ENCODE measurements at places on chromosomes 7 and 10.
A peak's percentile ranks its signal among the peaks of the same experiment; 100 is the strongest.

DNA sequence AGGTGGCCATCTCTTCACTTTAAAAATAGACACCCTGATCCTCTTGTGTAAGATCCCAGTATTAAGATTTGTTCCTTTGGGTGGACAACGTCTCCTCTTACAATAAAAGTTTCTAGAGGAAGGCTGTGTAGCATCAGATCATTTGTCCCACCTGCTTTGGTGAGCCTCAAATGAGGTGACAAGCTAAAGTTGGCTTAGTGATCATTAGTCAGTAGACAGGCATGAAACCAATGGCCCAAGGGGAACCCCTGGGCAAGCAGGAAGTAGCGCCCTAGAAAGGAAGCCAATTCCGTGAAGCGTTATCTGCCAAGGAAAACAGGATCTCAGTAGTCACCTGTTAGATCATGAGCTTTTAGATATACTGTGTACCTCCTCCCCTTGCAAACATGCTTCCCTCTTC is 66.8 kb downstream of the PCGF5 start:
- no peak for DNase-seq

- no peak for DNase-seq
These were observed 131.7 kb downstream of the DGKI start for GRCh38 chr7:137715121-137715520.

- DNase-seq, result no peak
These were observed 5.7 kb downstream of the UBE2H start for GRCh38 chr7:129947049-129947448.

DNA sequence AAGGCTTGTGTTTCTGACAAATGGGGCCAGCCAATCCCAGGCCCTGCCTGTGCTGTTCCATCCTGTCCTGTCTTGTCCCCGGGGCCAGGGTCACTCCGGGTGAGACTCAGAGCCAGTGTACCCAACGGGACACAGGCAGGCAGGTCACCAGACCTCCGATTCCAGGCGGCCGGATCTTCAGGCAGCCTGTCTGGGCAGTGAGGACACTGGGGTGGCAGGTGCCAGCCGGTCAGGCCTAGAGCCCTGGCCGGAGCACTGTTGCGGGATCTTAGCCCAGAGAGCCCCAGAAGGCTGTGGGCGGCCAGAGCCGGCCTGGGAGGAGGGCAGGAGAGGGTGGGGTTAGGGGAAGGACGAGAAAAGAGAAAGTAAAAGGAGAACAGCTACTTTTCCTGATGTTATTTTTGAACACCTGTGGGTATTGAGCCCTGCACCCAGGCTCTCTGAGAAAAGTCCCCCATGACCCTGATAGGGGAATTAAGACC is 134.3 kb upstream of the TNRC18 start:
- no peak for DNase-seq

- DNase-seq, result no peak
These were observed 59.3 kb upstream of the TMEM72 start for GRCh38 chr10:44851881-44852280.

GRCh38 chr10:75431180-75432111 is at the start of gene LRMDA:
Gene LRMDA (plus strand): TSS chr10:75431624.
- peak; percentile 65 for DNase-seq

- DNase-seq, result no peak
These were observed 36.8 kb downstream of the TAS2R41 start for GRCh38 chr7:143514487-143514886.

- no peak for DNase-seq
These were observed 563.2 kb downstream of the GALNT17 start for GRCh38 chr7:71695186-71695585.

GRCh38 chr10:31186225-31187000 is 132.6 kb upstream of the ZEB1 start:
- DNase-seq, result peak; percentile 36

- no peak for DNase-seq
These were observed 394.4 kb upstream of the AUTS2 start for GRCh38 chr7:69203871-69204270.

DNA sequence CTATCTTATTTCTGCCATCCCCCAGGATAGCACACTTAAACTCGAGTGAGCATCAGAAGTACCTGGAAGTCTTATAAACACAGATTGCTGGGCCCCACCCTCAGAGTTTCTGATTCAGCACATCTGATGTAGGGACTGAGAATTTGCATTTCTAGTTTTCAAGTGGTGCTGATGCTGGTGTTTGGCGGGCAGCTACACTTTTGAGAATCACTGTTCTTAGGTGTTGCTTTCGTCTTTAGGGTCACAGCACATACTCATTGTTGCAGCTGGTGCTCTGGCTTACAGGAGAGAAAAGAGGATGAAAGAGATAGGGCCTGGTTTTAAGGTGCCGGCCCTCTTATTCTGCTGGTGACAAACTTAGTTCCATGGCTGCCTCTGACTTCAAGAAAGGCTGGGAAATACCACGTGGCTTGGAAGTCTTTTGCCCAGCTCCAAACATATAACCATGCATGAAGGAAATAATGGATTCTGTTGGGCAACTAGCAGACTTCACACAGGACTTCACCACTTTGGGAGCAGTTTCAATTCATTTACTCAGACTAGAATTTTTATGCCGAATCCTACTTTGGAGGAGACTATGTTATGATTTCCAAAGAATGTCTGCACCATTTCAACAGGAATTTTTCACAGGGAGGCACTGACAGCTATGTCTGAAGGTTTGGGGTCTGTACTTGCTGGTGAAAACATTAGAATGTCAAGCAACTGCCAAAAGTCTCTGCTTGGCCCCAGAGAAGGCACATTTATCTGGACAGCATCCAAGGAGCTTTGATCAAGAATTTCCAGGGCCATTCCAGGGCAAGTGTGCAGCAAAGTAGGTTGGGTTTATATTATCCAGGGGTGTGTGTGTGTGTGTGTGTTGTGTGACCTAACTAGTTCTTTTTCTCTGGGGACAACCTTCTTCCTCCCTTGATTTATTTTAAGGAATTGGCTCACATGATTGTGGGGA is 6.9 kb upstream of the MINDY4 start:
- DNase-seq, result no peak

- DNase-seq, result no peak
These were observed 123.1 kb downstream of the CNOT4 start for GRCh38 chr7:135386776-135387175.

DNA sequence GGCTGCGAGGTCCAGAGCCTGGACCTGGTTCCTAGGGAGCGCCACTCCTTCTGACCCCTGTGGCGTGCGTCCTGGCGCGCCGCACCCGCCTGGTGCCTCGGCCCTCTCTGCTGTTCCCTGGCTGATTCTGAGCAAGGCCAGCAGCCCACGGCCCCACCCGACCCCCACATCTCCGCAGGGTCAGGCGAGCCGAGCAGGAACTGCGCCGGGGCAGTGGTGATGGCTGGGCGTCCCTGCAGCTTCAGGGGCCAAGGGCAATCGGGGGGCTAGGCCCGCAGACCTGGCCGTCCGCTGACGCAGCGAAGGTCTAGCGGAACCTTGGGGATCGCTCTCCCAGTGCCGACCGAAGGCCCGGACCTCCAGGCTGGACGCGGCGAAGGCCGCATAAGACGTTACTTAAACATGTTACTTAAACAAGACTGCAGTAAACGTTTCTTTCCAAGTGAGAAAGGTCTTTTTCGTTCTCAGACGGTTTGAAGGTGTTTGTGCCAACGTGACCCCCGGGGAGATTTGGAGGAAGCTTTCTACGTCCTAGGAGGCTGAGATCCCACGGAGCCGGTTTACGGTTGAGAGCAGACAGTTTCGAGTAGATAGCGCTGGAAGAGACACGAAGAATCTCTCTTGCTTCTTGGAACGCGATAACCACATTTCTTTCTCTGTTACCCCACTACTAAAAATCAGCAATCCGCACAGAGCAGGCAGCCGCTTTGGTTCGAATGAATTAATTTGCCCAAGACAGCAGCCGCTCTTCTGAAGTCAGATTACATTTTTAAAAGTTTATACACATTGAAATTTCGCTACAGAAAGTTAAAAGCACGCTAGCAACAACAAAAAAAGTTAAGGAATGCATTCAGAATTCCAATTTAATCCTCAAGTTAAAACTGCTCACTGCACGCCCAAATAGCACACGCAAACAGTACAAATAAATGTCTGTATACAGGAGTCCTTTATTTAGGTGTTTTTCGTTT is 4.9 kb upstream of the NKX2-3 start:
- peak; percentile 58 for DNase-seq

- peak; percentile 64 for DNase-seq
These were observed 96.2 kb downstream of the C10orf105 start for GRCh38 chr10:71623098-71623985.

DNA sequence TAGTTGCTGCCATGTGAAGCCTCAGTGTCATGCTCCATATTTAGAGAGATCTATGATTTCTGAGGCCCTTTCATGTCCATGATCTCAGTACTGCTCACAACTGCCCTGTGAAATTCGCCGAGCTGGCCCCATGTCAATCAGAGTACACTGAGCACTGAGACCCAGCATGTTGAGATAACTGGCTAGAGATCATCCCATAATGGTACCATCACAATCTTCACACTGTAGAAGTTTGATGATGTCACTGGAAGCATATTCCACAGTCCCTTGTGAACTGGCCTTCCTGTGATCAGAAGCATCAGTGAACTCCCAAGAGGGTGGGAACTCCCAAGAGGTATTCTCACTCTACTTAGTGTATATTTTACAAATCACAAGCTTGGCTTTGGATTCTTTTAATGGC is 116.0 kb downstream of the EGFR start:
- no peak for DNase-seq

- DNase-seq, result no peak
These were observed 42.7 kb downstream of the CFAP46 start for GRCh38 chr10:132899751-132900065.

- no peak for DNase-seq
These were observed 58.3 kb upstream of the PPP1R3C start for GRCh38 chr10:91690996-91691676.

DNA sequence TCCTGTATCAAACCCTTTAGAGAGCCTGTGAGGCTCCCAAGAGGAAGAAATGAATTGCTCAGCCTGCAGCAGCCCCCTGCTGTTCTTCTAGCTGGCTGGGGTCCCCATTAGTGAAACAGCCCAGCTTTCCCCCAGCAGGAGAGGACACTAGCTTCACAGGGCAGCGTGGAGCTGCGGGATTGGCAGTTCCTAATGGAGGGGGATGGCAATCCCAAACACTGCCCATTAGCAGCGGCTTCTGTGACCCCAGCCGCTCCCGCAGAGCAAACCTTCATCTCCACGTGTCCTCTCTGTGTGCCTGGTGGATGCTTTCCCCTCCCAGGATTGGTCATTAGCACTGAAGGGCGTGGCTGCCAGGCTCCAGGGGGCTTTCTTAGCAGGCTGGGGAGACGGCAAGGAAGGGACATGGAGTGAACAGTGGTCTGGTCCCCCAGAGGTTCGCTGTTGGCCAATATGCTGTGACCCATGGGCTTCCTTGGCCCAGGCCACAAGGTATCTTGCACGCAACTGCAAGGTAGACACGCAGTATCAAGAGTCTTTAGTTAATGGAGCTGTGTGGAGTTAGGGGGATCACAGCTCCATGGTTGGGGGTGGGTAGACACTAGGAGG is 322.5 kb upstream of the ZMIZ1 start:
- DNase-seq, result peak; percentile 23

DNA sequence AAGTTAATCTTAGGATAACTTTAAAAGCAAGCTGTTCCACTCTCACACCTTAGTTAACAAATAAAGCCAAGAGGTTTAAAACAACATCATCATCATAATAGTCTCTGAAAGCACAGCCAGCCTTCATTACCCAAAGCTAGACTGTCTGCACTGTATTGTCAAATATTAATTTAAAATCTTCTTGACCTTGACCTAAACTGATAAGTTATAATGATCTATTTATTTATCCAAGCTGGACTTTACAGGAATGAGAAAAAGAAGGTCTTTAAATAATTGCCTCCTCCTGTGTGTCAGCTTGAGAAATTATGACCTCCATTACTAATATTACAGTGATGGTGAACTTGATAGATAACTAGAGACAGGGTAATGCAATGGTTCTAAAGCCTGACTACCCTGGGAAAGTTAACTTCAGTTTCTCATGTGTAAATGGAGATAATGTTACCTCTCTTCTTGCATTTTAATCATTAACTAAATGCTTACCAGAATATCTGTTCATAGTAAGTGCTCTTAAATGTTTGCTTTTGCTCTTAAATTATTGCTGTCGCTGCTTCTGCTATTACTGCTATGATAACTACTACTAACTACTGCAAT is 111.0 kb downstream of the KAT6B start:
- no peak for DNase-seq

- DNase-seq, result no peak
These were observed 40.2 kb downstream of the ANK3 start for GRCh38 chr10:60349426-60349825.

- no peak for DNase-seq
These were observed 39.7 kb downstream of the DRGX start for GRCh38 chr10:49356181-49356580.

- no peak for DNase-seq
These were observed 47.5 kb downstream of the GNA12 start for GRCh38 chr7:2796358-2797352.

DNA sequence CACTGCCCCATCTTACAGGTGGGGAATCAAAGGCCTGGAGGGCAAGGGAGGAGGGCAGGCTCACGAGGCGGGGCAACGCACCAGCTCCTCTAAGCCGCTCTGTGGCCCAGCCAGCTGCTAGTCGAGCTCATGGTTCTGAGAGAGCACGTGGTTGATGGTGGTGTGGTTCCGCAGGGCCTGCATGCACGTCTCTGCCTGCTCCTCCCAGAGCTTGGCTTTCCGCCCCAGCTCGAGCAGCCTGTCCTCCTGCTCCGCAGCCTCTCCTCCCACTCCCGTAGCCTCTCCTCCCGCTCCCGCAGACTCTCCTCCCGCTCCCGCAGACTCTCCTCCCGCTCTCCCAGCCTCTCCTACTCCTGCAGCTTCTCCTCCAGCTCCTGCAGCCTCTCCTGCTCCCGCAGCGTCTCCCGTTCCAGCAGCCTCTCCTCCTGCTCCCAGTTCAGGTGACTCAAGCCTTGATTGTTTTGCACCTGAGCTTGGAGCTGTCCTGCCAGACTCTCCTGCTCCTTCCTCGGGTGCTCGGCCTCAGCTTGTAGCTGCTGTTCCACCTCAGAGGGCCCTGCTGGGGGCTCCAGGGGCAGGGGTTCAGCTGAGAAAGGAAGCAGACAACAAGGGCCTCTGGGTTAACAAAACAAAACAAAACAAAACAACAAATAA is 19.1 kb upstream of the MTPAP start:
- no peak for DNase-seq

- DNase-seq, result no peak
These were observed 35.3 kb upstream of the ZRANB1 start for GRCh38 chr10:124906551-124907001.

DNA sequence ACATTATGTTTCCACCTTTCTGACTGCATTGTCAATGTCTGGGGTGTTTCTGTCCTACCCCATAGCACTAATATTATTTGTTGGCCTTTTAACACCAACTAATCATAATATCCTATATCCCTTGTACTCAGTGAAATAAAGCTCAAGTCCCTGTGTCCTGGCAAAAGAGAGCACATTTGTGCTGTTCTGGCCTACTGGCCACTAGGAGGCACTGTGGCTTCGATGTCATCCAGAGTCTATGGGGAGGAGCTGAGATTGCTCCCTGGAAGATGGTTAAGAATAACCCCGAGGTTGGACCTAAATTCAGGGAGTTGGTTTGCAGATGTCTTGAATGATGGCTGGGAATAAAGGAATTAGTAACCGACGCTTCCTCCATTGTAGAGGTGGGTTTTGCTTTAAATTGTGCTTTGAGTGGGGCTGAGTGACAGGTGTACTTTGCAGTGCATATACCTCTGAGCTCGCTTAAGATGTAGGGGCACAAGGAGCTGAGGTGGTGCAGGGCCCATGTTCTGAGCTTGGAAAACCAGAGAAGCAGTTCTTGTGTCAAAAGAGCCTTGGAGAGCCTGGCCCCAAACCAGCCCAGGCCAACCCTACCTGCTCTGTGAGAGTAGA is 191.2 kb upstream of the PRSS1 start:
- peak; percentile 70 for DNase-seq

Measured in neural progenitor cell (in vitro differentiated cells).